ENCODE measurements at places on chromosomes 3 and 15. TPM values are rescaled to one million over a fixed set of nuclear protein-coding genes. Genes with fewer than 3 reads are reported as not detected.

Gene USF3
- 22.2 TPM for total RNA-seq

Gene DPPA2
- 2.1 TPM for total RNA-seq

Gene PLA2G4F
- total RNA-seq, result 16.0 TPM

Gene WDR49
- total RNA-seq, result 1.5 TPM

Gene BUB1B
- 2.5 TPM for total RNA-seq

Gene GRK7
- not detected for total RNA-seq

Gene COL6A6
- total RNA-seq, result 0.57 TPM

Gene ZNF662
- 15.5 TPM for total RNA-seq
